ENCODE measurements at places on chromosomes 3 and 15. TPM values are rescaled to one million over a fixed set of nuclear protein-coding genes. Genes with fewer than 3 reads are reported as not detected.

The UQCRC1 gene
- total RNA-seq, result 248 TPM

The TRANK1 gene
- 1.1 TPM for total RNA-seq

The ECE2 gene
- total RNA-seq, result not detected

The CPEB1 gene
- total RNA-seq, result not detected

The TMEM42 gene
- 8.8 TPM for total RNA-seq

The STAC gene
- not detected for total RNA-seq

DNA sequence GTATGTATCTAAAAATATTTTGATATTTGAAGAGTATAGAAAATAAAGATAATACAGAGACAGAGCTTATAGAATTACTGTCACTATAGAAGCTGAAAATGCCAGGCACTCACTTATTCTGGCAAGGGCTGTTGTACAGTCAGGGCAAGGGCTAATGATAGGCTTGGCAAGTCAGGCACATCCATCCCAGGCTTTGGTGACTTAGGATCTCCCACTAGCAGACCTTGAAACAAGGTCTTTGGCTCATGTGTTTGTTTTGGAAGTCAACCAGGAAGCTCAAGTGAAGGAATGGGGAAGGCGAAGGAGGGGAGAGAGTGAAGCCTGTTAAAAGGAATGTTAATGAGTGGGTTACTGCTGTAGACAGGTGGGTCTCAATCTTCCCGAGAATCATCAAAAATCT lies 199.1 kb upstream of the SUCLG2 start:
- DNase-seq, result no peak

DNA sequence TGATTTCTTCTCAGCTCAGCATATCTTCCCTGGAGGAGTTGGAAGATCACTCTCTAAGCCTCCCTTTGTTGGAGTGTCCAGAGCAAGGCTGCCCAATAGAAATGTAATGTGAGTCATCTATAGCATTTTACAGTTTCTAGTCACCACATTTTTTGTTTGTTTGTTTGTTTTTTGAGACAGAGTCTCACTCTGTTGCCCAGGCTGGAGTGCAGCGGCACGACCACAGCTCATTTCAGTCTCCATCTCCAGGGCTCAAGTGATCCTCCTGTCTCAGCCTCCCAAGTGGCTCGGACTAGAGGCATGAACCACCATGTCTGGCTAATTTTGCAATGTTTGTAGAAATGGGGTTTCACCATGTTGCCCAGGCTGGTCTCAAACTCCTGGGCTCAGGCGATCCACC lies 21.3 kb downstream of the KLHL6 start:
- DNase-seq, result no peak

DNA sequence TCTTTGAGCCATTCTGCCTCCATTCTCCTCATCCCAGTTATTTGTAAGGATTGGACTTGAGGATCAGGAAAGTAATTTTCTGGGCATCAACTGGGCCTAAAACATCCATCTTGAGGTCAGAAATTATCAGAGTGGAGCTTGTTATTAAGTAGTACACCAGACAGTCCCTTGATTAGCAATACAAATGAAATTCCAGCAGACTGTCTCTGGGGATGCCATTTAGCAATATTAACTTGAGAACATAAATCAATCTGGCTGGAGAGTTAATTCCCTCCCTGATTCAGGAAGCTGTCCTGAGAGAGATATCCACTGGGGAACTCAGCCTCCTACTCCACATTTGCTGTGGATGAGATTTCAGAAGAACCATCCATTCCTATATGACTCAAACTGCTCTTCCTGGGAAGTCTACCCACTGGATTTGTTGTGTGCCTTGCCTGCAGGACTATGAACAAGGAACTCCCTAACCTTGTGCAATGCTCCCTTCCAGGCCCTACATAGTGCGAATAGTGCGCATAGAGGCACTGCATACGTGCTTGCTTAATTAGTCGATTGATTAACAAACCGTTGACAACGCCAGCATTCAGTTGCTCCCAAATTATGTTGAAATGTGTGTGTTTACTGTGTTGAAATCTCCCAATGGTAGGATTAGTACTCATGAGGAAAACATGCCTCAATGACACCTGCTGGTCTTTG lies 36.1 kb upstream of the MTMR14 start:
- no peak for DNase-seq

- DNase-seq, result no peak
Measured at GRCh38 chr15:44812029-44812517, 75.7 kb downstream of the TRIM69 start.

DNA sequence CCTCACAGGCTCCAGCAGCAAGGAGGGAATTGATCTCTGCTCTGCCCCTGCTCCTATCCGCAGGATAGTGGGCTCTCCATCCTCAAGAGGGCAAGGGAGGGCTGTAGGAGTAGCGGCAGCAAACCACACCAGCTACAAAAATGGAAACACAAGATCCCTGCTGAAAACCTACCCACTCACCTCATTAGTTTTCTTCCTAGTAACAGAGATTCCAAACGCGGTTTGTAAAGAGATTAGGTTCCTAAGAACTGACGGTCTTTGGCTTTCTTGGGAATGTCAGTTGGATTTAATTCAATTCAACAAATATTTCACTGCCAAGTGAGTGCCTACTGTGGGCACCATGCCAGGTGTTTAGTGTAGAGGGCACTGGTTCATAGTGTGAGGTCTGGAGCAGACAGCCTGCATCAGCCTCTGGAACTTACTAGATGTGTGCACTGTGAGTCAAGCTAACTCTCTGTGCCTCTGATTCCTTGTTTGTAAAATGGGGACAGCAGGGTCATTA lies 84.7 kb downstream of the MRPL46 start:
- no peak for DNase-seq

DNA sequence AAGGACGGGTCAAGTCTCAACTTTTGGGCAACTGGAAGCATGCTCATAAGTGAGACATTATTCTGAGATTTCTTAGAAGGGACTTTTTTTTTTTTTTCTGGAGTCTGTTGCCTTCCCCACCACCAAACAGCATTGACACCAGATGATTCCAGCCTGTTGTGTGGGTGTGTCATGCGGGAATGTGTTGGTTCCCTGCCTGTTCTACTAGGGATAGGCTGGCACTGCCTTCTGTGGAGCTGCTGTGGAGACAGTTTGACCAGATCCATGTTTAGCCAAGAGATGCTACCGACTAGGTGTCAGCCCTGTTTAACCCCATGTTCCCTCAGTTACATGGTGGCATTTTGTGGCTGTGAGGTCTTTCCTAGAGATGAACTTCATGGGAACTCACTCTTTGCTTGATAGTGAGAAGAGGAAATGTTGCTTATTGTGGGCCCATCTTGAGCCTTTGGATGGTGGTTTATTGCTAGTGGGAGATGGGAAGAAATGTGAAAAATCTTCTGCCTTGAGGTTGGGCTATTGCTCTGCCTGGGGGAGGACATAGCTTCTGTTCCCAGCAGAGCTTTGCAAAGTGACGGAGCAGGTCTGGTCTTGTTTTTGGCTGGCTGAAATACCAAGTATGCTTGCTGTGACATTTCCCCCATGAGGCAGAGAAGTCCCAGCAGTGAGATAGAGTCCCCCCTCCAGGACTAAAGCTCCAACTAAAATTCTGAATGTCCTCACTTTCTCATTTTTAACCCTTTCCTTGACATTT lies 31.3 kb downstream of the TRAK1 start:
- no peak for DNase-seq

DNA sequence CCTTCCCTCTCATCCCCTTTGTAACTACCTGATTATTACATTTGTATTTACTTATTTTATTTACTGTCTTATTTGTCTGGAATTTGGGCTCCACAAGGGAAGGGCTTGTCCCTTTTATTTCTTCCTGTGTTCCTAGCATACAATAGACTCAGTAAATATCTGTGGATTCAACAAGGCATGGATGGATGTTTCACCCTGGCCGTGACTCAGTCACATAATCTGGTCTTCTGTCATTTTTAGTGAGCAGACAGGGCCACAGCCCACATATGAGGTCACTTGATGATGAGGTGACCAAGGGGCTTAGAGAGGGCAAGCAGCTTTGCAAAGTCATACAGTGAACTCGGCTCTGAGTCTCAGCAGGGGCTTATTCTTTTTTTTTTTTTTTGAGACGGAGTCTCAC lies 7.8 kb upstream of the DAG1 start:
- no peak for DNase-seq

- no peak for DNase-seq
Measured at GRCh38 chr3:4755566-4755965, 223.7 kb upstream of the BHLHE40 start.

DNA sequence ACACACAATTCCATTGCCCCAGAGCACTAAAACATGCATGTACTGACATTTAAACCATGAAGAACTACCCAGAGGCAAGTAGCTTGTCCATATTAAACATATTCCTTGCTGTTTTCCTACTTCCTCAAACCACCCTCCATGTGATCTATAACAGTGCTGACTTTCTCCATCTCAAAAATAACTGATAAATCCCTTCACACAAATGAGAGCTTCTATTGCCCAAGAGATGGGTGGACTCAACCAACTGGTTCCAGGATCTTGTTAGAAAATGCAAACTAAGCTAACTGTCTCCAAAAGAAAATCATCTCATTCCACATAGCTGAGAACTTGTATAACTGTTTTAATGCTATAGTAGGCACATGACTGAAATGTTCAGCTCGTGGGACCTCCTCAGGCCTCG lies 29.6 kb downstream of the DCLK3 start:
- DNase-seq, result no peak

GRCh38 chr3:158483701-158484235 lies 87.2 kb upstream of the MLF1 start:
- no peak for DNase-seq

- DNase-seq, result no peak
Measured at GRCh38 chr3:31579828-31580227, 47.1 kb downstream of the STT3B start.

GRCh38 chr15:81948751-81949150 lies 97.1 kb downstream of the MEX3B start:
- DNase-seq, result no peak

DNA sequence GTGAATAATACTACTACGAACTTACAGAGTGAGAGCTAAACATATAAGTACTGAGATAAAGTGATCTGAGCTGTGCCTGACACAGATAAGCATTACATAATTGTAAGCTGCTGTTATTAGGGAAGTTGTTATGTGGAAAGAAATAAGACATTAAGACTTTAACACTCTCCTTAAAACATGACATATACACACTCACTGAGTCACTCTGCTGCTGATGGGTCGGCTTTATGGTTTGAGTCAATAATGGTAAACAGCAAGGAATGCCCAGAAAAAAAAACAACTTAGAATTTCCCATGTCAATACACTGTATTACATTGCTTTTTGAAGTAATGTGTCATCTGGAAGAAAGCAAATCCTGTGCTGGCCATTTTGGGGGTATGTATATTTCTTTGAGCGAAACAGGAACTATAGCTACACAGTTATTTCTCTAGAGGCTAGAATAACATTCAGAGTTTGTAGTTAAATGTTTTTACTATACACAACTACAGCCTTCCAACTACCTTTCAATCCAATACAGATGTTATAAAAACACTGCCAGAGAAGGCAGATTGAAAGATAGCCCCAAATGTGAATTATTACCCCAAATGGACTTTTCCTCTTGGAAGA lies 22.8 kb upstream of the SPRED1 start:
- DNase-seq, result no peak

DNA sequence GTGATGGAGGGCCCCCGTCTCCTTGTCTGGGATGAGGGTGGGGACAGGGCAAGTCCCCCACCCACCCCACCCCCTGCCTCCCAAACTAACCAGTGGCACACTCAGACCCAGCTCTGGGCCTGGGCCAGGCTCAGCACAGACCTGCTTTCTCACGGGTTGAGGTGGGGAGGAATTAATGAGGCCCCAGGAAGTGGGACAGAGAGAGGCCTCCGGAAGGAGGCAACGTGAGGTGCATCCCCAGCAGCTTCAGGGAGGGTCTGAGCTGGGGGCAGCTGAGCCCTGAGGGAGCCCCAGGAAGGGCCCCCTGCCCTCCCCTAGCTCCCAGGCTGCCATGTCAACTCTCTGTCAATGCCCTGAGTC lies 15.0 kb upstream of the GNAI2 start:
- no peak for DNase-seq

DNA sequence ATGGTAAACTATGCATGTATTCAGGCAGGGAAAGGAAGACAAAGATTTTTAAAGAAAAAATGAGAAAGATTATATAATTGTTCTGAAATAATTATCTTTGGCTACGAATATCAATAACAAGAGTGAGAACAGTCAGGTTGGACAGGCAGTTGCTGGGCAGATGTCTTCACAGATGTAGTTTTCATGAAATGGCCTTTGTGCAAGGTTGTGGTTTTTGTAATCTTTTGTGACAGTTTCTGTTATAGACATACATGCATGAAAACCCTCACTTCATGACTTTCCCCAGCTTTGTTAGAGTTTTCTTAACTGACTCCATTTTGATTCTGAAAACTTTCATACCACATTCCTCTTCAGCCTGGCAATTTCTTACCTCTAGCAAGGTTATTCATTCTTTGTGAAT lies 34.9 kb upstream of the SLC25A36 start:
- DNase-seq, result no peak

GRCh38 chr15:85313339-85313738 lies 67.1 kb upstream of the AKAP13 start:
- DNase-seq, result no peak

DNA sequence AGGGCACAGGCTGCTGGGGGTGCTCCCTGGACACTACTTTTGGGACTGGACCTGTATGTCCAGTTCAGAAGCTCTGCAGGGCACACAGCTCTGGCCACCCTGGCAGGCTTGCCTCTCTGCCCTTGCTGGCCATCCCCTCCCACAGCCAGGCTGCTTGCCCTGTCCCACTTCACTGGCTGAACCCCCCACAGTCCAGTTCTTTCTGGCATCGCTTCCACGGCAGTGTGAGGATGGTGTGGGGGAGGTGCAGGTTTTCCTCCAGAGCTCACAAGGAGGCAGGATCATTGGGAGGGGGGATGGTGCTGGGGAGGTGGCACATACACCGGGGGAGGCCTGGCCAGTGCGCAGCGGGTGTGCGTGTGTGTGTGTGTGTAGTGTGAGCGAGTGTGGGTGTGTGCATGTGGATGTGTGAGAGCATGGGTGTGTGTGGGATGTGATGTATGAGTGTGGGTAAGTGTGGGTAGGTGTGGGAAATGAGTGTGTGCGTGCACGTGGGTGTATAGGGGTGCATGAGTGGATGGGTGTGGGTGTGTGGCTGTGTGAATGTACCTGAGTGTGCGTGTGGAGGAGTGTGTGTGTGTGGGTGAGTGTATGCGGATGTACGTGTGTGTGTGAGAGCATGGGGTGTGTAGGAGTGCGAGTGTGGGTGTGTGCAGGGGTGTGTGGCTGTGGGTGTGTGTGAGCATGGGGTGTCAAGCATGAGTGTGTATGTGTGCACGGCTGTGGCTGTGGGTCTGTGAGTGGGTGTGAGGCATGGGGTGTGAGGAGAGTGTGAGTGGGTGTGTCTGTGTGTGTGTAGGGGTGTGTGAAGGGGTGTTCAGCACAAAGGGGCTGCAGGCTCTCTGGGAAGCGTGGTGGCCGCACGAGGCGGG lies 155.2 kb downstream of the NSMCE3 start:
- no peak for DNase-seq

DNA sequence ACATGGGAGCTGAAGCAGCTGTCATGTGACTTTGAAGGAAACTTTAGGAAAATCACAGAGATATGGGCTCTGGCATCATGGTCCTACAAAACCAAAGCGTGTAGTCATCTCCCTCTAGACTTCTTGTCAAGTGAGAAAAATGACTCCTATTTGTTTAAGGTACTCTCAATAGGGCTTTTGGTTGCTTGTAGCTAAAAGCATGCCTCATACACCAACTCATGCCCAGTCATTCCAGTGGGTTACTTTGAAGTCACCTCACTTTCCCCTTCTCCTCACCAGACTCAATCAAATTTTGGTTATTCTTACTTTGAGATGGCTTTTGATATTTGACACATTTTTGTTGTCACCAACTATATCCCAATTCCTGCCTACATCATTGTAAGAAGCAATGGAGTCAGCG lies 81.6 kb downstream of the BOC start:
- DNase-seq, result no peak
